Cardiac atrium fibroblast (primary cell): ENCODE measurements at places on chromosomes 2 and 18. TPM values are rescaled to one million over a fixed set of nuclear protein-coding genes. Genes with fewer than 3 reads are reported as not detected.

TMEM237 gene
- total RNA-seq, result 35.0 and 42.1 TPM in 2 replicates

IFT172 gene
- 17.9 and 35.2 TPM in 2 replicates for total RNA-seq

C2orf66 gene
- total RNA-seq, result not detected in 2 replicates

NGEF gene
- 0.32 and 0.72 TPM in 2 replicates for total RNA-seq

MC5R gene
- total RNA-seq, result not detected in 2 replicates

ACKR3 gene
- 6.9 and 13.3 TPM in 2 replicates for total RNA-seq

SEPTIN10 gene
- 72.3 and 81.1 TPM in 2 replicates for total RNA-seq

RAB12 gene
- 36.8 and 46.7 TPM in 2 replicates for total RNA-seq

THSD7B gene
- total RNA-seq, result not detected in 2 replicates

ZNF519 gene
- under 0.01 and 4.9 TPM in 2 replicates for total RNA-seq

FOXD4L1 gene
- 0.16 TPM in 1 of 2 replicates, not detected in the other for total RNA-seq

CXCR1 gene
- total RNA-seq, result not detected in 2 replicates

ASAP2 gene
- total RNA-seq, result 25.8 and 27.3 TPM in 2 replicates

AQP4 gene
- not detected in 2 replicates for total RNA-seq

PKP4 gene
- 16.4 and 18.8 TPM in 2 replicates for total RNA-seq

C1D gene
- 17.0 and 19.5 TPM in 2 replicates for total RNA-seq

FKBP1B gene
- 19.3 and 21.5 TPM in 2 replicates for total RNA-seq

PSMG2 gene
- 70.1 and 107 TPM in 2 replicates for total RNA-seq

RNF152 gene
- 3.6 and 4.4 TPM in 2 replicates for total RNA-seq

TMEM169 gene
- total RNA-seq, result 0.65 TPM in 1 of 2 replicates, not detected in the other

NT5DC4 gene
- not detected in 2 replicates for total RNA-seq

GPBAR1 gene
- total RNA-seq, result not detected in 2 replicates

ADRA2B gene
- total RNA-seq, result 0.16 and 0.54 TPM in 2 replicates

MC4R gene
- total RNA-seq, result not detected in 2 replicates

ANKRD36 gene
- 7.1 and 13.0 TPM in 2 replicates for total RNA-seq

MMADHC gene
- total RNA-seq, result 127 and 139 TPM in 2 replicates

GCG gene
- not detected in 2 replicates for total RNA-seq

SPHKAP gene
- not detected in 2 replicates for total RNA-seq

CAPN13 gene
- total RNA-seq, result not detected in 2 replicates

NAT8 gene
- total RNA-seq, result not detected in 2 replicates

TCF7L1 gene
- total RNA-seq, result 1.6 and 2.9 TPM in 2 replicates

POTEC gene
- total RNA-seq, result not detected in 2 replicates

SP5 gene
- total RNA-seq, result not detected in 2 replicates

LYPD6 gene
- not detected in 2 replicates for total RNA-seq

DNER gene
- 0.36 and 14.1 TPM in 2 replicates for total RNA-seq

TXNDC2 gene
- total RNA-seq, result 0.32 TPM in 1 of 2 replicates, not detected in the other

CCDC121 gene
- 1.6 and 2.1 TPM in 2 replicates for total RNA-seq

CCBE1 gene
- 30.1 and 39.9 TPM in 2 replicates for total RNA-seq

NEB gene
- under 0.01 TPM in 2 replicates for total RNA-seq
